NCI-H446 (cell line): ENCODE measurements at places on chromosomes 3 and 15.

DNA sequence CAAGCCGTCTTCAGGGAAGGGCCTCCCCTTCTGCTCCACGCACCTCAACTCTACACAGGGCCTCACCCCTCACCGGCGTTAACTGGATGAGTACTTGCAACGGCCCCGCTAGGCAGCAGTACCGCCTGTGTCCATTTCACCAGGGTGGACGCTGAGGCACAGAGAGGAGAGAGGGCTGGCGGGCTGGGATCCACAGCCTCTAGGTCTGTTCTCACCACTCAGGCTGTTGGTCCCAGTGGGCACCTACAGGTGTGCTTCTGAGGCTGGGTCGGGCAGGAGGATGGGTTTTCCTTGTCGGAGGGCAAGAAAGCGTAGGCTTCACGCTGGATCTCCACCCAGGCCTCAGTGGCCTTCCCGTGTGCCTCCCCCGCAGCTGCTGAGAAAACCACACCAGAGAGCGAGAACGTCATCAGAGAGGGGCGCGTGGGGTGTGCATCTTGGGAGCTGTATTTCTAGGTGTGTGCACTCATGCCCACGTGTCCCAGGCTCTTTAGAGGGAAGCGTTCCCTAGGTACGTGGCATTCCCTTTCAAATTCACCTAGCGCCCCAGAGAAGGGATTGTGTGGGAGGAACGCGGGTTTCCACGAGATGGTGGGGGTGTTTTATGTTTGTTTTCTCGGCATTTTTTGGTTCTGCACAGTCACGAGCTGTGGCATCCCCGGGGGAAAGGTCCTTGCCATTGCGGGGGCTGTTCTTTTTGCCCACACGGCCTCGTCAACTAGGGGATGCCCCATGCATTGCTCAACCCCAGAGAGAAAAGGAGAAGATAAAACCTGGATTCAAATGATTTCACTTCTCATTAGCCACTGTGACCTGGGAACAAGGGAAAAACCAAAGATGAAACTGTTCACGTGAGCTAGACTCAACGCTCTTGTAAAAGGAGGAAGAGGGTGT is 67.7 kb downstream of the MGLL start:
- DNase-seq, result no peak

GRCh38 chr3:101512396-101512645 is 691 bp downstream of the SENP7 start:
- DNase-seq, result no peak

- no peak for DNase-seq
These were observed 230.7 kb downstream of the SATB1 start for GRCh38 chr3:18194431-18194830.

GRCh38 chr15:67593562-67593961 is 51.1 kb downstream of the MAP2K5 start:
- DNase-seq, result no peak
